ENCODE measurements at places on chromosomes 3 and 15.

DNA sequence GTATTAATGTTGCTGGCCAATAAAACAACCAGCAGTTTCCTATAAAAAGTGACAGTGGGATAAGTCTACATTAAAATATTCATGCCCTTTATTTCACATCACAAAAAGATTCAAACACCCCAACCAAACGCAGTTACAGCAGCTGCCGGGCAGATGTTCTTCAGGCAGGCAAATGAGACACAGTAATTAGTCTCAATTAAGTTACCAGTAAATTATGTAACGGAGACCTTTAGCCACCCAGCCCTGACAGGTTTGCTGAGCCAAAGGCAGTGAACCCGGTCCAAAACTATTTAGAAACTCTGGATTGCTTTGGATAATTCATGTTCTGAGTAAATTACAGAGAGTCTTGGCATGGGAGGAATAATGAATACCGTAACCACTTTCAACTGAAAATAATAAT, 289.2 kb upstream of the LYSMD4 start:
- no peak for DNase-seq

DNA sequence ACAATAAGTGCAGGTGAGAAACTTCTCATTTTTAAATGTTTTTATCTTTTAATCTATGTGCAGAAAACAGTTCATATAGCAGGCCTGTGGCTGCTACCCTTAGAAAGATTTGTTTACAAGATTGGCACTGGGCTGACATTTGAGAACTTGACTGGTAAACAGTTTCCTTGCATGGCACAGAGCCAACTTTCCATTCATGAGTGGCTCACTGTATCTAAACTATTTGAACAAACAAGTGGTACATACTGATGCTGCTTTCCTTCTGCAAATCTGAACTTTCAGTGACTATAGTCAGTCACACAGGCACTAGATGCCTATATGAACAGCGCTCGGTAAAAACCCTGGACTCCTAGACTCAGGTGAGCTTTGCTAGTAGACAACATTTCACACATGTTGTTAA, 6.3 kb upstream of the GTPBP8 start:
- DNase-seq = no peak

- DNase-seq = no peak
Measured at GRCh38 chr3:8996681-8997121, 33.4 kb upstream of the RAD18 start.

GRCh38 chr3:8554696-8555095, 53.1 kb downstream of the LMCD1 start:
- no peak for DNase-seq

DNA sequence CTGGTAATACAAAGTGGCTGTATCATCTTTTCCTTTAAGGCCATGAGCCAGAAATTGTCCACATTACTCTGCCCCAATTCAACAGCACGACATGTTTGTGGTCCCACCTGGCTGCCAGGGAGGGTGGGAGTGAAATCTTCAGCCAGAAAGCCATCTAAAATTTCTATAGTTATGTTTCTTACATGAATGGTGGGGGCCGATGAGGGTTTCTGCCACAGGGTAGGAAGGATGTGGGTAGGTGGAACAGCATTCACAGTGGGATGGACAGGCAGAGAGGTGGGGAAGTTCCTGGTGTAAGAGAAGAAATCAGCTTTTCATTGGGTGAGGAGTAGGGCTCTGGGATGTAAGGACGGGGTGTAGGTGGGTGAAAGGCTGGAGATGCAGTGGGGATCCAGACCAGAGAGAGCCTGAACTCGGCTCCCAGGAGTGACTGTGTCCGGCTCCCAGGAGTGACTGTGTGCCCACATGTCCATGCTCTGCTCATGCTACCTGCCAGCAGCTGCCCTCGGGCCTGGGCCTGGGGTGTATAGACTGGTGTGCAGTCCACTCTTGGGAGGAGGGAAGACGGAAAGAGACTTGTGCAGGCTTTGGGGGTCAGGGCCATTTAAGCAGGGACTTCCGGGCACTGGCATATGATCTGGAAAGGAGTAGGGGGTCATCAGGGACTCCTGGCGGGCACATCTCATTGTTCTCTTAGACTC, 3.8 kb upstream of the FBLN2 start:
- no peak for DNase-seq
